ENCODE measurements at places on chromosomes 1 and 21.

GRCh38 chr21:17002594-17003257, 510.1 kb upstream of the CXADR start:
- DNase-seq = no peak

DNA sequence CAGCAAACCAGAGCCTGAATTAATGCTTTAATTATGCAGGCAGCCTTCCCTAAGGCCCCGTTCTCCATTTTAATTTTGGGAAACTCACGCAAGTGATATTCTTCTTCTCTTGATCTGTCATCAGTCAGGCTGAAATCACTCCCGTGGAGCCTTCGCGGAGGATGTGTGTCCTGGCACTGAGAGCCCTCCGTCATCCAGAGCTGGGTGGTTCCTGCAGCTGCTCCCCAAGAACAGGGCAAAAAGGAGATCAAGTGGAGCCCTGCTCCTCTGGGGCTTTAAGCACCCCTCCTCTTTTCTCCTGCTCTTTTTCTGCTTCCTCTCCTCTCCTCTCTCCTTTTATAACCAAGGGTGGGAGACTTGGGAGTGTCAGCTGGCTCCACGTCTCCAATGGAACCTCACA, 133.2 kb upstream of the CACNA1E start:
- no peak for DNase-seq

DNA sequence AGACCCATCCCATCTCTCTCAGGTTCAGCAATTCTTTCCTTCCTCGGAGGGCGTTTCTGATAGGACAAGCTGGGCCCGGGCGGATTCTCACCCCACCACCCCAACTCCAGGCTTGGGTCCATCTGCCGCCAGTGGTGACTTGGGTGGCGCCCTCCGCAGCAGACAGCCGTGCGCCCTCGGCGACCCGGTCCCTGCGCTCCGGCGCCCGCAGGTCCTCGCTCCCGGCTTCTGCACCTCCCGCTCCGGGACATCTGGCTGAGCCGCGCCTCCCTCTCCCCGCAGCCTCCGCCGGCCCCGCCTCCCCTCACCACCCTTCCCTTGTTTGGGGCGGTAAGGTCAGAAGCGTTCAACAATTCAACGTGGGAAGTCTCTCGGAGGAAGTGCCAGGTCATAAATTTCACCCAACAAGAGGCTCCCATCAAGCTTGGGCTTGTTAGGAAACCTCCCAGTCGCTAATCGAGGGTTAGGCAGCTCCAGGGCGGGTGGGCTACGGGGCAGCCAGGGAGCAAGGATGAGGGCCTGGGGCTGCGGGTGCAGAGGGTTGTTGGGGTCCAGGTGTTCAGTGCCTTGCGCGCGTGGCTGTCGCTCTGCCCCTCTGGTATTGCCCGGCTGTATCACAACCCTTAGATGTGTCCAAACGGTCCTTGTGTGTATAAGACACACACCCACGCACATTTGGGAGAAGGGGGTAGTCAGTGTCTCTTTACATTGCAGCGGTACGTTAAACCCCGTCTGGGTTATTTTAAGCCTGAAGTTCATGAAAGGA, 39.8 kb downstream of the OLIG1 start:
- no peak for DNase-seq

- no peak for DNase-seq
These were observed 6.5 kb upstream of the ARL8A start for GRCh38 chr1:202151045-202151444.

- no peak for DNase-seq
These were observed 40.9 kb downstream of the ATP6V1G3 start for GRCh38 chr1:198499588-198499987.

DNA sequence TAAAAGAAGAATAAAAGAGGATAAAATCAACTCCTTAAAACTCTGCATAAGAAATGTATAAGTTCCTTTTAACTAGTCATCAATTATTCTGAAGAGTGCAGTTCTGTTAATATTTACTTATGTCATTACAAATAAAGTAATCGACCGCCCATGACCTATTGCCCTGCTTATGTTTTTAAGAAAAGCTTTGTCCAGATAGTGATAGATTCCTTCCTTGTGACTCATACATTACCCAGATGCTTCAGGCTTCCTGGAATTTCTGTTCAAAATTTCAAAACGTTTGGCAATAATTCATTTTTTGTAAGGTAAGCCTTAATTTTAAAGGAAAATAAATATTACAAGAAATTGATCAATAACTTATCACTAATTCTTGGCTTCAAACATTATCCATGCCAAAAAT, 918.2 kb upstream of the ADGRL2 start:
- DNase-seq = no peak

DNA sequence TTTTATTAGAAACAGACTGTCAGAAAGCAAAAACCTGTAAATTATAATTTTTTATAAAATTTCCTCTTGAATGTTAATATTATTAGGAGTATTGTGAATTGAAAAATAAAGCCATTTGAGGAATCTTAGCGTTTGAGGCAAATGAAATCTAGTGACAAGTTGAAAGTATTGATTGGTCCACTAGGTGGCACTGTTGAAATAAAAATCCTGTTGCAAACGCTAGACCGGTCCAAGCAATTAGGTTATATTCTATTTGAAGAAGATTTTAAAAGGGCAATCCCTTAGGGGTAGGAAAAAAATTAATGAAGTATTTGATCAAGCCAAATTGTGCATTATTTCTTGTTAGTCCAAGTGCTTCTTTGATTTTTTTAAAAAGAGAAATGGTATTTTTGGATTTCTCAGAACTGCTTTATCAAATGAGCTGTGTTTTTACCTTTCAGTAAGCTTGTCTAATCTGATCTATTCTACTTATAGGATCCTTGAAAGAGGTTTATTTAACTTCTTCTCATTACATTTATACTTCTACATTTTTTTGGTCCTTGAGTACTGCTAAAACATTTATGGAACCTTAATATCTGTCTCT, 57.7 kb downstream of the ATG4C start:
- no peak for DNase-seq

GRCh38 chr1:176802316-176802715, 339.3 kb downstream of the PAPPA2 start:
- DNase-seq = no peak

DNA sequence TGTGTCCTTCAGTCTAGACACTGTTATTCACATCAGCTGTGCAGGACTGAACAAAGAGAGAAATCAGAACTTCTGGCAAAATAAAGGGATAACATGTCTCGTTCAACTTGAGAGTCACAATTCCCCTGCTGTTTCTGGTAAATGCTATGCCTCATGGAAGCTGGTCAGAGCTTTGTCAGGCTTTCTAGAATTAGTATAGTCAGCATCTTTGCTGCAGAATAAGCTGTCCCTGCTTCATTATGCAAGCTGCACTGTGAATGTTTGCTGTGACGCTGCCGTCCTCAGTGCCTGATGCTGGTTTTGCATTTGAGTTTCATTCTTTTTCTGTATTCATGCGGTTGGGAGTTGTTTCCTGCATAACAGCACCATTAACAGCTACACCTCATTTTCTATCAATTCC, 96.4 kb upstream of the KCNJ6 start:
- DNase-seq = no peak

DNA sequence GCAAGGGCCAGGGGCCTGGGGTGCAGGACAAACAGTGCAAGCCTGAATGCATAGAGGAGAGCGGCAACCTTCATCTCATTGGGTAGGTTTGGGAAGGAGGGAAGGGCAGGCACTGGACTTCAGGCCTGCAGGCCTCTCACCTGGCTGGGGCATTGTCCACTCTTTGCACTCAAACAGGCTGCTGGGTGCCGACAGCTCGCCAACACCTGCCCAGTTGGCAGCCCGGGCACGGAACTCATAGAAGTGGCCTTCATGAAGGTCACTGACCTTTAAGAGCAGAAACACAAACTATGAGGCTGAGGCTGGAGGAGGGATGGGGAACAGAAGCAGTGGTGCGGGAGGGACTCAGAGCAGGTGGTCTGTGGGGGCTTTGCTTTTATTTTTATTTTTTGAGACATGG, 30.7 kb downstream of the MYOM3 start:
- DNase-seq = no peak

DNA sequence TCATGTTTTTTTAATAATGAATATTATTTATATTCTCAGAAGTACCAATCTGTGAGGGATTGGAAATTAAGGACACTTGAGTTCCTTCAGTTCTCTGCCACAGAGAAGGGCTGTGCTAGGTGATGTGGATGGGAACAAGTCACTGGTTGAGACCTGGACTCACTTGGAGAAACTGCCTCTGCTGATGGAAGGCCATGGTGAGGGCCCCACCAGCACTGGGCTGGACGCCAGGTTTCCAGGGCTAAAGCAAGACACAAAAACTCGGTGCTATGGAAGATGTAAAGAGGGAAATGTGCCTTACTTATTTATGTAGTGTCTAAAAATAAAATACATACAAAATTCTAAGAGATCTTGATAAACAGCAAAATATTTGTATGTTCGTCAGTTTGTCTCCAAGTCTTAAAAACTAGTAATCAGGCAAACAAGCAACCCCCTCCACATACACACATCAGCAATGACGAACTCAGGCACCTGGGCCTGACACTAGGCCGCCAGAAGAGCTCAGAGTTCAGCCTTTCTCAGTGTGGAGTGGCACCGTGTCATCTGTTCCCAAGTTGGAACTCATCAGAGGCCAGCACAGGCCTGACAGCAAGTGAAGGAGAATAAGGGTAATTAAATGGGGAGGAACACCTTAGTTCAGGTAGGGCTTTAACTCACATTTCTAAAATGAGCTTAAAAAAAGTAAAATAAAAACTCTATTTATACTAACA, 19.6 kb downstream of the SIPA1L2 start:
- DNase-seq = no peak

GRCh38 chr1:204514828-204515227, 1.4 kb upstream of the MDM4 start:
- no peak for DNase-seq

GRCh38 chr1:76746206-76746605, 121.1 kb upstream of the ST6GALNAC5 start:
- no peak for DNase-seq

DNA sequence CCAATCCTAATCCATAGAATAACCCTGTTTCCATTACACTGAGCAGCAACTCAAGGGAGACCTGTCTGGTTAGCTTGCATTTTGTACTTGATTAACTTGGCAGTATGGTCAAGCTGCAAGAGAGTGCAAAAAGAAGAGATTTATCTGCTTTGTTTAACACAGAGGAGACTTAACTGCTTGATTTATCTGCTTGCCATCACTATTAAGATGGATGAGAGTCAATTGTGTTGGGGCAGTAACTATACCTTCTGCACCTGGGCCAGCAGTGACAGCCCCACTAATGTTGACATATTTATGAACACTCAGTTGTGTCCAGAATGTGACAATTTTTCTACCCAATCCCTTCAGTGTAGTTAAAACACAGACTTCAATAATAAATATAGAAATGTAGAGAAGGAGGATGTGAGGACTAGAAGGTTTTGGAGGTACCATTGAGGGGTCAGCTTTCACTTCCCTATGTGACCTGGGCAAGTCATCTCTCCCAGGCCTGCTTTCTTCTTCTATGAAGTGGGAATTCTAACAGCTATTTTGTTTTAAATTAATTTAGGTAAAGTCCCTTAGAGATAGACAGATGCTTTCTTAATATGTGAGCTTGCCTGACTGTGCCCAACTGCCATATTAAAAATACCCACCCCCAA, 159.1 kb upstream of the KCNK2 start:
- no peak for DNase-seq

GRCh38 chr1:242456726-242457269, 67.7 kb downstream of the PLD5 start:
- DNase-seq = no peak

GRCh38 chr1:204520834-204521709, 4.9 kb downstream of the MDM4 start:
- DNase-seq = no peak

DNA sequence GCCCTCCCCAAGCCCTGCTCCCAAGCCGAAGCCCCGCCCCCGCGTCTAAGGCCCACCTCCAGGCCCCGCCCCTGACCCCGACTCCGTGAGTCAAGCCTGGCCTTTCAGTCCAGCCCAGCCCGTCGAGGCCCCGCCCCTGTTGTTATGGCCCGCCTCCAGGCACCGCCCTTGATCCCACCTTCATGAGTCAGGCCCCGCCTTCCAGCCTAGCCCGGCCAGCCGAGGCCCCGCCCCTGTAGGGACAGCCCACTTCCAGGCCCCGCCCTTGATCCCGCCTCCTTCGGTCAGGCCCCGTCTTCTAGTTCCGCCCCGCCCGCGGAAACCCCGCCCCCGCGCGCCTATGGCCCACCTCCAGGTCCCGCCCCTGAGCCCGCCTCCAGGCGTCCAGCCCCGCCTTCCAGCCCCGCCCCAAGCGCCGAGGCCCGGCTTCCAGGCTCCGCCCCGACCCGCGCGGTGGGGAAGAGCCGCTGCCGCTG, 247 bp upstream of the DOP1B start:
- DNase-seq = peak; percentile 100

DNA sequence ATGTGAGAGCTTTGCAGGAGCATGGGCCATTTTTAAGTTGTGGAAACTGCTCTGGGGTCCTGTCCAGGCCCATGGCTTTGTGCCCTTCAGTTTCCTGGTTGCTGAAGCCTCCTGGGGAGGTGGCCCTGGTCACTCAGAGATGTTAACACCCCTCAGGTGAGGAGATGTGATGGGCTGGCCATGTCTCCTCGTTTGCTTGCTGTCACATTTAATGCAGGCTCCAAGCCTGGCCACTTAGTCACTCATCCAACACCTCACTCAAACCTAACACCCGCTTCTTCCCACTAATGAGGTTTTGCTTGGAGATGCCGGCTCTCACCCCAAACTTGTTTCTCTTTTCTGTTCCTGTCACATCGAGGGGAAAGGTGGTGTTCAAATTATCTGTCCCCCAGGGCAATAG, 192.7 kb downstream of the PTPRU start:
- no peak for DNase-seq

GRCh38 chr1:75345538-75346292, 211.5 kb downstream of the LHX8 start:
- no peak for DNase-seq

DNA sequence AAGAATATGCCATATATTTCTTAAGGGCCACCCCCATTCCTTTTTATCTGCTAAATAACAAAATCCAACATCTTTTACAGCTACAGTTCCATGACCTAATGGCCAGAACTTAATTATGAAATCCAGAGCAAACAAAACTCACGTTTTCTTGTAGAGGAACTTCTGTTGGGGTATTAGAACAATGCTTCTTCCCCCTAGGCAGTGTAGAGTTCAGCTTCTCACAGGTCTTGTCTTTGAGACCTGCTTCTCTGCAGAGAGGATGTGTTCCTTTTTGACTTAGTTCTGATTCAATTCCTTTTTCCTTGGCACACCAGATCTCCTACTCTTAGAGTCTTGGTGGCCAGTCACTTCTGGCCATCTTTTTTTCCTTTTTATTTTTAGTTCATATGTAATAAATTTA, 22.2 kb downstream of the VAV3 start:
- DNase-seq = no peak

DNA sequence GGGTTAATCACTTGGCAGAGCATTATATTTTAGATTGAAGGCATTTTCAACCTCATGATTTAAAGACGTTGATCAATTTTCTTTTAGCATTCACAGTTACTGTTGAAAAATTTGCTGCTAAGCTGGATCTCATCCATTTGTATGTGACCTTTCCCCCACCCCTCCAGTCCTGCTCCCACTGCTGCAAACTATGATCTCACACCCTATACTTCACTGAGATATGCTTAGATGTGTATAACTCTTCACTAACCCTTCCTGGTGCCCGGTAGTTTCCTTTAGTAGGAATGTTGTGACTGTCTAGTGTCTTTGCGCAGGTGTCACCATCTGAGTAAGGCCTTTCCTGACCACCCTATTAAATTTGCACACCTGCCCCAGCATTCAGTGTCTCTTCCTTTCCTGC, 67.0 kb upstream of the C1orf21 start:
- DNase-seq = no peak
